KBM-7 (cell line): ENCODE measurements at places on chromosomes 7 and 10.

- no peak for DNase-seq
These were observed 59.9 kb downstream of the MRPL32 start for GRCh38 chr7:42991913-42992591.

GRCh38 chr7:80665526-80665925 lies 27.1 kb downstream of the CD36 start:
- DNase-seq, result no peak

- no peak for DNase-seq
These were observed 61.1 kb upstream of the PCGF5 start for GRCh38 chr10:91159254-91159783.

DNA sequence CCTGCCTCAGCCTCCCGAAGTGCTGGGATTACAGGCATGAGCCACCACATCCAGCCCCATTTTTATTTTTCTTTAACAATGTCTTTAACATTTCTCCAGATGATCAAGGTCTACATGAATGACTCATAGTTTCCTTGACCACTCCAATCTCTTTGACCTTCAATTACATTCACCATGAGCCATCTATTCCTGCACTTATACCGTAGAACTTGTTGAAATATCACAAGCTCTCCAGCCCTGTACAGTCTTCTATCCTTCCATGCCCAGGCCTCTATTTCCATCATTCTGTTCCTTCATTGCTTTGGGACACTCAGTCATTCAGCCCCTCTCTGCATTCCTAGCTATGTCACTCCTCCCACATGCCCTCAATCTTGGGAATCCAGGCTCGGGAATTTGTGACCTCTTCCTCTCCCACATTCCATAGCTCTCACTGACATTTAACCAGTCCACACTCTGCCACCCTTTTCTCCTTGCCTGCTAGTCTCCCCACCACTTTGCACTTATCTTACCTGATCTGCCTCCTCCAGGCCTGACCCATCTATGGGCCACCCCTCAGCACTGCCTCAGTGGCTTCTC lies 151.8 kb upstream of the STK17A start:
- no peak for DNase-seq

GRCh38 chr7:151706277-151707104 lies 170.4 kb downstream of the PRKAG2 start:
- DNase-seq, result no peak

DNA sequence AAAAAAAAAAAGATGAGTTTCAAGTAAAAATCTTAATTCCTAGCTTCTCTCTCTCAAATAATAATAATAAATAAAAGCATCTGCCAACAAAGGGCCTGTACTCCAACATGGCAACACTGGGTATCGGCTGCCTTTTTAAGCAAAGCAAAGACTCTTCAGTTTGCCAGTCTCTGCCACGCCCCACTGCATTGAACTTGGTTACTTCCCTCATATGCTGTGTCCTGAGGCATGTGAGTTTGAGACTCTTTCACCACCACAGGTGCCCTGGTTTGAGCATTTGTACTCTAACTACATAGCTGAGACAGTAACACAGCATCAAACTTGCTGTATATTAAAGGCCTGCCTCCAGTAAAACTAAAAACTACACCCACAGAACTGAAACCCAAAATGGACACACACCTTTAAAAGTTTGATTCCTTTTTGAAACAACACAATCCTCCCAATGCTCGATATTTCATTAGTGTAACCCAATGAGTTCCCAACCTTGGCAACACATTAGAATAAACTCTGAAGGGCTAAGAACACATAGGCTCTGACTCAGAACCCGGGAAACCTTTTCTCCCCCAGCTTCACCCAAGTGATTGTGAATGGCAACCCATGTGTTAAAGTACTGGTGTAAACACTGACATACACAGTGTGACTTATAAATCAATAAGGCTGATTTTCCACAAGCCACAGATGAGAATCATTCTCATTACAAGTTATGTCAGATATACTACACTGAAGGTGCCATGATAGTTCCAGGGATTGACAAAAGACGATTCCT lies 12.0 kb downstream of the JAZF1 start:
- no peak for DNase-seq

- no peak for DNase-seq
These were observed 13.5 kb downstream of the KCTD7 start for GRCh38 chr7:66642186-66642585.

DNA sequence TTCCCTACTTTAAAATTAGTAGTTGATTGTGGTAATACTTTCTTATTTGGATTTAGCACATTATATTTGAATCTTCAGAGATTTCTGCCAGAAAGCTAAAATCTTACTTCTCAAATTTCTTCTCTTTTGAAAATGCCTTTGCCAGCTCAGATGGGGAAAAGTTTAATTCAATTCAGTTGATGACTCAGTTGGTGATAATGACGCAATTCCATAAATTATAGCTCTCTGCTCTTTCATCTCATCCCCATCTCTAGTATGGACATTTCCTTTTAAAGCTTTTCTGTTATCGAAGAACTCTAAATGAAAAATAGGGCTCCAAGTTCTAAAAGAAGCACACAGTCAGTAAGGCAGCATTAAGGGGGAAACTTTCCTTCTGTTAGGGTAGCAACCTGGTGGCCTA lies 25.5 kb downstream of the RNLS start:
- DNase-seq, result no peak

GRCh38 chr10:127983344-127984100 lies 76.6 kb downstream of the PTPRE start:
- DNase-seq, result no peak
